ENCODE measurements at places on chromosomes 12 and 14.

- no peak for DNase-seq
Measured at GRCh38 chr14:103073367-103073875, 10.6 kb upstream of the LBHD2 start.

DNA sequence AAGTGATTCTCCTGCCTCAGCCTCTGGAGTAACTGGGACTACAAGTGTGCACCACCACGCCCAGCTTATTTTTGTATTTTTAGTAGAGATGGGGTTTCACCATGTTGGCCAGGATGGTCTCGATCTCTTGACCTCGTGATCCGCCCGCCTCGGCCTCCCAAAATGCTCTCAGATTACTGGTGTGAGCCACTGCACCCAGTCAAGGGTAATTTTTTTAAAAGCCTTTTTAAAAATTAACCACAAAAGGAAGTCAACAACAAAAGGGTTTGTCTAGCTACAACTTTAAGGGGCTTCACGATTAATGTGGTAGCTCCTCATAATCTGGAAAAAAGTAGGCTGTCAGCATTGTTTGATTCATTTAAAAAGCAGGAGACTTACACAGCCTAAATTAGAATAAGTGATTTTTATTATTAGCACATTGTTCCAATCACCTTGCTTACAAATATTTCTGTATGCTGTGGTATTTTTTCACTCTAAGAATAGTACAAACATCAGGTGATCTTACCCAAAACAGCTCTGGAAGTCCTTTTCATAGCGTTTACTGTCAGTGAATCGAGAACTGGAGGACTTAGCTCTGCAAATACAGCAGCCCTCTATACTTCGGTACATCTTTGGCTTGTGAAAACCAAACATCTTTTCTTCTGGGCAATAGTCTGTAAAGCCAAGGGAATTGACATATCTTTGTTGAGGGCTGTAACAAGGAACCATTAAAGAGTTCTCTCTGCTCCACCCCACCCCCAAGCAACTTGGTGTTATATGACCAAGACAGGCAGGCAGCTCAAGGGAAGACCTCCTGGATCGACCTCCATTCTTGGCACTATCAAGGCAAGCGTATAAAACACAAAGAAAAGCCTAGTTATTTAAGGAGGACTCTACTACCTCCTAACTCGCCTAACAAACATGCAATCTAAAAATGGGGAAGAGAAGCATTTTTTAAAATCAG is 28.1 kb downstream of the SINHCAF start:
- DNase-seq, result no peak

GRCh38 chr14:64464651-64465050 is 648 bp upstream of the AKAP5 start:
- DNase-seq, result no peak

GRCh38 chr12:5503774-5504173 is 71.9 kb downstream of the NTF3 start:
- no peak for DNase-seq

DNA sequence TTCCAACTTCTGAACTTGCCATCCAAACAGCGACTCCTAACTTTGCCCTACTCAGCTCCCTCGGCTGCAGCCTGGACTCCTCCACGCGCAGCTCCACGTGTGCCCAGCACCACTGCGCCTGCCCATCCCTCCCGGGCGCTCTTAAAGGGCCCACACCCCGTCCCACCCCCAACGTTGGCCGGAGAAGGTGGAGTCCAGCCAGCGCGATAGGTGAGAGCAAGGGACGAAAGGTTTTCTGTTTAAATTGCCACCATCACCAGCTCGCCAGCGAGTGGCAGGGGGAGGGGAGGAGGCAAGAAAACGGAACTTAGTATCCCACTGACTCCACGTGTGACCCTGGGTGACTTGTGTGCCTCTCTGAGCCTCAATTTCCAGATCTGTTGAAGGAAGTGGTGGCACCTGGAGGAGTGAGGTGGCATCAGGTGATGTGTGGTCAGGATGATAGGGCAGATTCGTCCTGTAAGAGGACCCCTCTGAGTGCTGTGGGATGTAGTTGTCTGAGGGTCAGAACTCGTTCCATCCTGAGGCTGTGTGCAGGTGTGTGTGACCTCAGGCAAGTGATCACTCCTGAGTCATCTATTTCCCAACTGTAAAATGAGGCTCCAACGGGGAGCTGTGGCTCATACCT is 59.7 kb downstream of the TRPV4 start:
- no peak for DNase-seq

DNA sequence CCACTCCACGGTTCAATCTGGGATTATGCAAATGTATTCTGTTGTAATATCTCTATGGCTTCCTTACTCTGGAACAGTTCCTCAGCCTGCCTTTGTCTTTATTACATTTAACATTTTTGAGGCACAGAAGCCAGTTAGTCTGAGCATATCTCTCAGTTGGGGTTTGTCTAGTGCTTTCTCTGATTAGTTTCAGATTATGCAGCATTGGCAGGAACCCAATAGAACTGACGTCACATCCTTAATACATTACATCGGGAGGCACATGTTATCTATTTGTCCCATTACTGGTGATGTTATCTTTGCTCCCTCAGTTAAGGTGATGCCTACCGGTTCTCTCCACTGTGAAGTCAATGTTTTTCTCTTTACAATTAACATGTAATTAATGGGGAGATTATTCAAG is 62.4 kb downstream of the PPM1A start:
- no peak for DNase-seq

GRCh38 chr12:5390174-5390799 is 41.6 kb upstream of the NTF3 start:
- no peak for DNase-seq

GRCh38 chr14:104112113-104112505 is 26.3 kb upstream of the KIF26A start:
- no peak for DNase-seq

GRCh38 chr12:1531654-1532374 is 62.6 kb downstream of the FBXL14 start:
- DNase-seq, result no peak

DNA sequence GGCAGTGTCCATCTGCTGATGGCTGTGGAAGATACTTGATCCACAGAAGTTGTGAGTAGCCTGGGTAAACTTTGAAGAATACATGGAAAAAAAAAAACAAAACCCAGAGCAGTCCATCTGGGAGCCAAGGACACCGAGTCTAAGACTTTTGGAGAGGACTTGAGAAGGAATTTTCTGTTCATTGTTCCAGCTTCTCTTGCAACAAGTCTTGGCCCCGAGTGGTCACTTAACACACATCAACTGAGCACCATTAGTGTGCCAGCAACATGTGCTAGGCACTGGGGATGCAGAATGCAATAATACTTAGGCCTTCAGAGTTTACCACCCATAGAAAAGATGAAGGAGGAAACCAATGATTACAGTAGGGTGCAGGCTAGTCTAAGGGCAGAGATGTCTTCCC is 266.7 kb downstream of the EMP1 start:
- no peak for DNase-seq

GRCh38 chr14:75132382-75133086 is 5.7 kb upstream of the NEK9 start:
- no peak for DNase-seq

DNA sequence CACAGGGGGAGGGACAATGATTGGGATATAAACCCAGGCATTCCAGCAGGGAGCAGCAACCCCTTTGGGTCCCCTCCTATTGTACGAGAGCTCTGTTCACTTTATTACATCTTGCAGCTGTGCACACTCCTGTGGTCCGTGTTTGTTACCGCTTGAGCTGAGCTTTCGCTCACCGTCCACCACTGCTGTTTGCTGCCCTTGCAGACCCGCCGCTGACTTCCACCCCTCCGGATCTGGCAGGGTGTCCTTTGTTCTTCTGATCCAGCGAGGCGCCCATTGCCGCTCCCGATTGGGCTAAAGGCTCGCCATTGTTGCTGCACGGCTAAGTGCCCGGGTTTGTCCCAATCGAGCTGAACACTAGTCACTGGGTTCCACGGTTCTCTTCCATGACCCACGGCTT is 64.1 kb downstream of the E2F7 start:
- DNase-seq, result no peak

DNA sequence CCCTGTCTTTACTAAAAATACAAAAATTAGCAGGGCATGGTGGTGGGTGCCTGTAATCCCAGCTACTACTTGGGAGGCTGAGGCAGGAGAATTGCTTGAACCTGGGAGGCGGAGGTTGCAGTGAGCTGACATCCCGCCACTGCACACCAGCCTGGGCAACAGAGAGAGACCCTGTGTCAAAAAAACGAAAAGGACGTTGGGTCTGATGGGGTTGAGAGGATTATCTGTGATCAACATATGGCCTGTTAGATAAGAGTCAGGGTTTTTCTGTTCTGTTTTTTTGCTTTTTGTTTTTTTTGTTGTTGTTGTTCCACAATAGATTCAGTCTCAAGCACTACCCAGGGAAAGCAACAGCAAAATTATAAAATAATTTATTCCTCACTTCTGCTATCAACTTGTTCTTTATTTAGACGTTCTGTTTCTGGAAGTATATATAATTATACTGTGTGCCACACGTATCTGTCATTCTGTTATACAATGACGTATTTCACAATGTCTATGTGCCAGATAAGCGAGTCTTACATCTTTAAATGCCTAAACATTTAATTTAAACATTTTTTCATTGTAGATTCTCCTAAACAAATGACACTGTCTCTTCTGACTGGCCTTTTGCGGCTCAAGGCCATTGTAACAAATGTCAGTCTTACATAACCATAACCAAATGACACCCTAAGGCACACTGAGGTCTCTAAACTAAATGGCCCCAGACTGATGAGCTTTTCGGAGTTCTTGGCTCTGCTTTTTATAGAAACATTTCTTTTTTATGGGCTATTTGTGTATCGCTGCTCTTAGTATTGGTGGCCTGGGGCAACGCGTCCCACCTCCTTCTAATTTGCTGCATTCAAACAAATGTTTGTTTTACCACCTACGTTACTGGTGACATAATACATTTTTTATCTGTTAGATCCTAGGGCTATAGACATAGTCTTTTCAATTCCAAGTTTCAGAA is 7.2 kb upstream of the P2RX4 start:
- DNase-seq, result no peak

DNA sequence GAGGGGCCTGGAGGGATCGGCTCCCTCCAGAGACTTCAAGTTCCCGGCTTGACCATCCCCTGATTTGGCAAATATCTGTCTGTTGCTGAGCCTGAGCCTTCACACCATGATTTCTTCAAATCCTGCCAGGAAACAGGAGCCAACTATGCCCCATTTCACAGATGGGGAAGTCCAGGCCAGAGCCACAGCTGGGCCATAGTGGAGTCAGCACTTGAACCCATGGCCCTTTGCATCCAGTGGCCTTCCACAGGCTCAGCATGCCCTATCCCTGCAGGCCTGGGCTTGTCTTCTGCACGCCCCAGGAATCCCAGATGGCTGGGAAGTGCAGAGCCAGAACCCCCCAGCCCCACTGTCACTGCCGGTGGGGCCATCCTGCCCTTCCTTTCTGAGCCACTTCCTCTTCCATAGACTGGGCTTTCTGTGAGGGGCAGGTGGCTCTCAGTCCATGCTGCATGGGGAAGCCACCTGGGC is 44.9 kb downstream of the CYP46A1 start:
- no peak for DNase-seq

- no peak for DNase-seq
Measured at GRCh38 chr14:85576218-85576617, 46.3 kb downstream of the FLRT2 start.

DNA sequence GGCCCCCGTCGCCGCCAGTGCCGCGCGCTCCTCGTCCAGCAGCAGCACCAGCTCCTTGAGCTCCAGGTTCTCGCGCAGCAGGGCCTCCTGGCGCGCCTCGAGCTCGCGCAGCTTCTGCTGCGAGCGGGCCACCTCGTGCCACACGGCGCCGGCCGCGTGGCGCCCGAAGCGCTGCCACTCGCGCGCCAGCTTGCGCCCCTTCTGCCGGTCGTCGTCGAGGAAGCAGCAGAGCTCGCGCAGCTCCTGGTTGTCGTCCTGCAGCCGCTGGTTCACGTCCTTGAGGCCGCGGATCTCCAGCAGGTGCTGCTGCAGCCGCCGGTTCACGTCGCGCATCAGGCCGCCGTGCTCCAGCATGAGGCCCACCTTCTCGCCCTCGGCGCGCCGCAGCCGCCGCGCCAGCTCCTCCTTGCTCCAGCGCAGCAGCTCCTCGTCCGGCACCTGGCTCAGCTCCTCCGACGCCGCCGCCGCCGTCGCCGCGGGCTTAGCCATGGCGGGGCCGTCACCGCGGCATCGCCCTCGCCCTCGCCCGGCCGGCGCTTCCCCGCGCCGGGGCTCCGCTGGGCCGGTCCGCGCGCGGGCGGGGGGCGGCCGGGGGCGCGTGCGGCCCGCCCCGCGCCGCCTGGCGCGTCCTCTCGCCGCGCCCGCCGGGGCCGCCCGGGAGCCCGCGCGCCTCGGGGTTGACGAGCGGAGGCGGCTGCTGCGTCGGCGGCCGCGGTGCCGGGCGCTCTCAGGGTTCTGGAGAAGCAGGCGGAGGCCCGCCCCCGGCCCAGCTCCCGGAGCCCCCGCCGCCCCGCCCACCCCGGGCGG is at the start of gene CCDC85C:
Gene CCDC85C, minus strand, starts transcription at position 737 of the 807 bp plus-strand sequence. Its CDS starts 248 bp downstream, at position 489.
- DNase-seq, result peak; percentile 41

Measured in stimulated activated CD8-positive, alpha-beta memory T cell treated with anti-CD3 and anti-CD28 coated beads, Interleukin-7, amount 100 ng/mL, for 4 hours (primary cell).